Muscle of arm (tissue), 14 donors: ENCODE measurements at places on chromosomes 11 and 22.

DNA sequence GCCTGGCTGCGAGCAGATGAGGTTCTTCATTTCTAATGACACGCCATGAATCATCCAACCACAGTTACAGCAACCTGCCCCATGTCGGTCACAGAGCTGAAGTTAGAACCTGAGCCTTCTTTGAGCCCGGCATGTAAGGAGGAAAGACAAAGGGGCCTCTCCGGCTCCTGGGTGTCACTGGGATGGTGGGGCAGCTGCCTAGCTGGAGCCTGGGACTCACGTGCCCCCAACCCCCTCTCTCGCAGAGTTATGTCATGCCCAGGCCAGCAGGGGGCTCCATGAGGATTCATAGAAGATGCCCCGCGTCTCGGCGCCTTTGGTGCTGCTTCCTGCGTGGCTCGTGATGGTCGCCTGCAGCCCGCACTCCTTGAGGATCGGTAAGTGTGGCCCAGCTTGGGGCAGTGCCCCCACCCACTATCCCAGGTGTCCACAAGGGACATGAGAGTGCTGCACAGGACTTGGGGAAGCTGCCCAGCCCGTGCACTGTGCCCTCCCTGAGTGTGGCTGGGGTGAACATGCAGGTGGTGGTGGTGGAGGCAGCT, 148.5 kb downstream of the GRIK4 start:
- no peak for DNase-seq

- no peak for DNase-seq
Measured at GRCh38 chr22:48918585-48919186, 909.0 kb downstream of the BRD1 start.

GRCh38 chr22:49063545-49063890, 764.2 kb downstream of the BRD1 start:
- DNase-seq: no peak

DNA sequence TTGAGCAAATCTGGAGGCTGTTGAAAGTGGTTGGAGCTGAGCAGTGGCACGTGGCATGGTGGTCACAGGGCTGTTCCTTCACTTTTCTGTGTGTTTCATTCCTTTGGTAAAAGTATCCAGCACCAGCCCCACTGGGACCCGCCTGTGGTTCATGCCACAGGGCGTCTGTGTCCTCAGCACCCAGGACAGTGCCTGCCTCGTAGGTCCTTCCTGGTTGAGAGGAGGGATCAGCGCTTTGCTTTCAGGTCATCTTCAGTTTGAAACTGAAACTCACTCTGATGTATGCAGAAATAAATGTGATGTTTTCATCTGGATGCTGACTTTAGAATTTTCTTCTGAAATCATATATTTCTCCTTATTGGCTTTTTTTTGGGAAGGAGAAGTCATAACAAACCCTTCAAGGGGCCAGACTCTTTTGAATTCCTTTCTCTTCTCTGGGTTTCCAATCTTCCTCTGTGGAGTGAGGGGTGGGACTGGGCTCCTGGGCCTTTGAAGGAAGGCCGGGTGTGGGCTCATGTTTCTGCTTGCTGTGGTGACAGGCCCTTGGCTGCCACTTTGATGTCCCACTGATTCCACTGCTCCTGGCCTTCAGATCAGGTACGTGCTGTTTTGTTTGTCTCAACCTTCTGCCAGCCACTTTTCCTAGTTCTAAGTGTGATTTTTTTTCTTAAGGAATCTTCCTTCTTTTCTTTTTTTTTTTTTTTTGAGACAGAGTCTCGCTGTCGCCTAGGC, 26.2 kb downstream of the TBC1D22A start:
- DNase-seq: no peak

GRCh38 chr22:49424893-49425270, 402.8 kb downstream of the BRD1 start:
- DNase-seq: no peak

DNA sequence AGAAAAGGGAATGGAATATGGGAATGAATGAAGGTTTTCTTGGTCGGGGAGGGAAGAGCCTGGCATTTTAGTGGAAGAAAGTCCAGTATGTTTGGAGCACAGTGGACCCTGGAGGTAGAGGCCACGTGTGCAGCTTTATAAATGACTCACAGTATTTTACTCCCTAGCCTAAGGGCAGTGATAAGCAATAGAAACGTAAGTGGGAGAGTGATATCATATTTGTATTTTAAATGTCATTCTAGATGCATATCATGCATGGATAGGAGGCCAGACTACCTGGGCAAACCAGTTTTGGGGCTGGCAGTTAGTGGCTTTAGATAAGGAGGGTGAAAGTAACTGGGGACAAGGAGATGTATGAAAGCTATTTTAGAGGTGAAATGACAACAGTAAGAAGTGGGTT, 174.1 kb downstream of the ARHGAP42 start:
- no peak for DNase-seq

DNA sequence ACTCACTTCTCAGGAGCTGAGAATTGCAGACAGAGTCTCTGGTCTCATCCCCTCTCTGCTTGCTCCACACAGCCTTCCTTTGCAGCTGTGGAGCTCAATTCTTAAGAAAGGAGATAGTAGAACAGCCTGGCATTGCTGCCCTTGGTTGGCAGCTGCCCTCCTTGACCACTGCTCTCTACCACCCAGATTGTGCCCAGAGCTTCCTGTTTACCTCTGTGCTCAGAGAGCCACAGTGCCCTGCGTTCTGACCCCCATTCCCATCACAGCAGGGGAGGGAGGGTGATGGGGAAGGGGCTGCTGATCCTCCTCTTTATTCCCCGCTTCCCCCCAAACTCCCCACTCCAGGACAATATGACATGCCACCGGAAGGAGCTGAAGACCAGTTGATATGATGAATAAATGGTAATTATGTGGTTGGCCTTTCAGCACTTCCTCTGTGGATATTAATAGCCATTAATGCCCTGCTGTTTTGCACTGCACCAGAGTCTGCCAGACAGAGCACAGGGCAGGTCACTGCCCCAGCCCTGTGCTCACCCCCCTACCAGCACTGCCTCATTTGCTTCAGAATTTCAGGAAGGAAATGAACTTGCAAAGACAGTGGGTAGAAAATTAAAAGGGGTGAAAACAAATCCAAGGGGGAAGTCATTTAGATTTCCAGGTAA, 426.8 kb upstream of the CADM1 start:
- no peak for DNase-seq

GRCh38 chr11:107956543-107956942, 28.3 kb downstream of the RAB39A start:
- DNase-seq: no peak

DNA sequence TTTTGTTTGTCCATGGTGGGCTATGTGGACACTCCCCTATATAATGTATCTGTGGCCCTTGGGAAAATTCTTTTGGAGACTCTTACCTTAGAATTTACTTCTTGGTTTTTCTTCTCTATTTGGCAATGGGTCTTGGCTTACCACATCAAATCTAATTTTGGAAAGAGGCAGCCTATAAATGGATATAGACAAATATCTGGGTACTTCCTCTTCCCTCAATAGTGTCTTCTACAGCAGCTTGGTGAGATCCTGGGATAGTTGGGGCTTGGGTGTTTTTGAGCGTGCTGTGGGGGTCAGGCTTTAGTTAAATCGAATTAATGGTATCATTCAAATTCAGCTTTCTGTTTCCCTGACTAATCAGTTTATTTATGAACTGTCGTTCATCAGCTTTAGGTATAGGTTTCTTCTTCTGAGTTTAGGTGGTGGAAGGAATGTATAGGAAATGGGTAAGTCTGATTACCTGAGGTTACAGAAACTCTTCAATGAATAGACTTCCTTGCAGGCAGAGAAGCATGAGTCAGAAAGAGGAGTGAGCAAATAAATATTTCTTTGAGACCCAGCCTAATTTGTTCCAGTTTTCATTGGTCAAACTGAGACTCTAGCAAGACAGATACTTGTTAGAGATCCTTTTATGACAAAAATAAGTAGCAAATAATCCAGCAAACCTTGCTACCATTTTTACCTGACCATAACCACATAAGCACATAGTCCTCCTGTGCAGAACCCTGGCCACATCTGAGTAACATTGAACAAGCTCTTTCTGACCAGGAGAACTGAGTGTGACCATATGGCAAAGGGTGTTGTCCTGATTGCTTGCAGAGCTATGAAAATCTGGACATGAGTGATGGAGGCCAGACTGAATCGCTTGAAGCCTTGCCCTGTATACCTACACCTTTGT, 68.6 kb upstream of the SORL1-AS1 start:
- DNase-seq: no peak

DNA sequence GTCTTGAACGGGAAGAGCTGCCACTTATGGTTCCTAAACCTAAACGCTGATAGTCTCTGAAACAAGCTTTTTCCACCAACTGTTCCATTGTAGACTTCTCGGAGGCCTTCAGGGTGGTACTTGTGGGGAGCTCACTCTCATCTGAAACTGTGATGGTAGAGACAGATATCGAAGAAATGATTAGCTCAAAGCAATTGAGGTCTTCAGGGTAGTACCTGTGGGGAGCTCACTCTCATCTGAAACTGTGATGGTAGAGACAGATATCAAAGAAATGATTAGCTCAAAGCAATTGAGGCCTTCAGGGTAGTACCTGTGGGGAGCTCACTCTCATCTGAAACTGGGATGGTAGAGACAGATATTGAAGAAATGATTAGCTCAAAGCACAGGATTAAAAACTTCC, 175.7 kb downstream of the SWAP70 start:
- DNase-seq: no peak

DNA sequence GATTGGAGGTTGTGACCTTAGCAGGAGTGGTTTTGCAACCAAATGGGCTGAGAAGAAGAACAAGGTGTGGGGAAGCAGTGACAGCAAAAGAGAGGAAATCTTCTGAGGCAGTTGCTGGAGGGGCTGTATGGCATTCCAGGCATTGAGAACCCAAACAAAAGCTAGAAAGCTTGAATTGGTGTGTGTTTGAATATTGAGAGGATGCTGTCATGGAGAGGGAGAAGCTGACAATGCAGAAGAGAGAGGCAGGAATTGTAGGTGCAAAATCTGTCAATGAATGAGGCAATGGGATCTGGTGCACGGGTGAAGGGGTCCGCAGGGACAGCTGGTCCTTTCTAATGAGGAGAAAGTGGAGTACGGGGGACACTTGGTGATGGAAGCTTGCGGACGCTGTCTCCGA, 123.4 kb downstream of the C11orf91 start:
- no peak for DNase-seq

DNA sequence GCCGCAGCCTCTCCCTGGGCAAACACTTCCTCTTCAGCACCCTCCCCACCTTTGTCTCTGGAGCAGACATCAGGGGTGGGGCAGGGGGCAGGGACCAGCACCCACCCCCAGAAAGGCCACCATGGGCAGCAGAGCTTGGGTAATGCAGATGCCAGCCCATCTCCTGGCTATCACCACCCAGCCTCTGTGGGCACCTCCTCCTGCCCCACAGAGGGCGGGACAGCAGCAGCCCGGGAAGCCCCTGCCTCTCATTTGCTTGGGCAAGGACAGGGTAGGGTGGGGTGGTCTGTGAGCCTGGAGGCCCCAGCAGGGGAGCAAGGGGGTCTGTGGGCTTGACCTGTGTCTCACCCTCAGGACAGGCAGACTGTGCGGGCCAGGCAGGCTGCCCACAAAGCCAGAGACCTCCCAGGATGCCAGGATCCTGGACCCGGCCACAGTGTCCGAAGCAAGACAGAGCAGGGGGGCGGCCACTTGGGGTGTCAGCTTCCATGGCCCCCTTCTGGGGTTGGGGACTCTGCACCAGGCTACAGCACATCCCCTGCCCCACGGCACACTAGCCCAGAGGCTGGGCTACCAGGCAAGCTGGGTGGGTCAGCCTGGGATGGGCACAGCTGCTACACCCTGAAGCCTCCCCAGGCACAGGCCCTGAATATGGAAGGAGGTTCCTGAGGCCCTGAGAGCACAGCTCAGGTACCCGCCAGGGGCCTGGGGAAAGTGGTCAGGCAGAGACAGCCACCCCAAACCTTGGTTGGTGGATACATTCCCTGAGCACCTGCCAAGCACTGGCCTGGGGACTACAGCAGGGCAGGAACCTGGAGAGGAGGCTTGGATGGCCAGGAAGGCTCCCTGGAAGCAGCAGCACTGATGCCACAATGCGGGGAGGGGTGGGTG, 4.5 kb downstream of the RNH1 start:
- DNase-seq: no peak

DNA sequence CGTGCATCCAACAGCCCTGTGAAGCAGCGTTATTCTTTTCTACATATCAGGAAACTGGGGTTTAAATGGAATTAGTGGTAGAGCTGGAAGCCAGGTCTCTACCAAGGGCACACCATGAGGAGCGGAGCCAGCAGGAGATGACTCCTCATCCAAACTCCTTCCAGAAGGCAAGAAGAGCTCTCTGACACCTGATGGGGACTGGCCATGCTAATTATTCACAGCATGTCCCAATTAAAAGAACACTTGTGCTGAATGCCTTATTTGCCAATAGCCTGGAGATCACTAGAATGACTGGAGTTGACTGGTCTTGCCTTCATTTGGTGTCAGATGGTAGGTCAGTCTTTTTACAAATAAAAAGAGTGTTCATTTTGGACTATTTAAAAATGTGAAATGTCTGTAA, 32.9 kb upstream of the SLN start:
- DNase-seq: no peak

DNA sequence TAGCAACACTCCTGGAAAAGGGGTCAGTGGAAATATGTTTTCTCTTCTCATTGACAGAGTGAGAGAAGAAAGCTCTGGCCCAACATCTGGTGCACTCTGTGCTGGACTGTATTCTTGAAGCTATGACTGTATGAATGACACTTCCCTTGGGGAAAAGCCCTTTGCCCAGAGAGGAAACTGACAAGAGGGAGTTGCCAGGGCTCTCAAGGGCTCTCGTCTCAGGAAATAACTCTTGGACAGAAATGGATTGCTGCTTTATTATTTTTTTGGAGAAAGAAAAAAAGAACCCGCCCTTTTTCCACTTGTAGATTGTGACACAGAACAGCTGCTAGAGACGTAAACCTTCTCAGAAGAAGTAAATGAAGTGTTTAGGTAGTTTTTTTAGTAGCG, 11.4 kb downstream of the ETS1 start:
- DNase-seq: peak; percentile 39

DNA sequence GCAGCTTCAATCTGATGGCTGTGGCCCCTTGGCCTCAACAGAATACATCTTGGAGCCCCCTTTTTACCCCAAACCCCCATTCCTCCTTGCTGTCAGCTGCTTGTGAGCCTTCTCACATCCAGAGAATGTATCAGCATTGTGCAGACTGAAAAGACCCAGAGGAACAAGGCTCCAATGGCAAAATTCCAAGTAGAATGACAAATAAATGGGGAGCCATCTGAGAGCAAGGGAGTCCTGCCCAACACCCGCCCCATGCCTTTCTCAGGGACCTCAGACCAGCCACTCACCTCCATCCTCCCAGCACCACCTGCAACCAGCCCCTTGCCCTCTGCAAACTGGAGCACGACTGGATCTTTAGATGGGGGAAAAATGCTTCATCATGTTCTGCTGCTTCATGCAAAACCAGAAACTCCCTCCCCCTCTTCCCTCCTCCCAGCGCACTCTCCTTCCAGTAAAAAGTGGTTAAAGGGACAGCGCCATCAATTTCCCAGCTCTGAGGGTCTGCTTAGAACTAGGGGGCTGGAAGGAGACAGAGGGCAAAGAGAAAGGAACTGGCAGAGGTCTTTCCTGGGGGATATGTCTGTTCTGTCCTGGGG, 2.2 kb upstream of the NEFH start:
- no peak for DNase-seq
